ENCODE measurements at places on chromosomes 16 and 17.
A peak's percentile ranks its signal among the peaks of the same experiment; 100 is the strongest.

DNA sequence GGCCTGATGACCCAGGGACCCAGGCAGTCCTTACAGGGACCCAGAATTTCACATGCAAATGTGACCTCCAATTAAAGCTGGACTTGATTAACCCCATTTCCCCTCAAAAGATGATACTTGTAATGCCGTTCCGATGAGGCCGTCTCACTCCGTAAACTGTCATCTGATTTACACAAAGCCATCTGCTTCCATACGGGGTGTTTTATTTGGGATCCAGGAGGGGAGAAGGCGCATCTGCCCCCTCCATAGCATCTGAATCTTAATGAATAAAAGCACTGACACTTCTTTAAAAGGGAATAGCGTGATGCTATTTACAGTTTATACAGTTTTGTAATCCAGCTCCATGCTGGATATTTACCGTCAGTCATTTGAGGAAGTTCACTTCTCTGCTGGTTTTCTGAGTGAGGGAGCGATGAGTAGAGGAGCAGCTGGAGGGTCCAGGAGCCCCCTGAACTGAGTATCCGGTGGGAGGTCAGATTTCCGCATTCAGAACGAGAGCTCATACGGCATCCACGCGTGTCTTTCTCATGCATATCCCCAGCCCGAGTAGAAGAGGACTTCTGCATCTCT, 452.7 kb downstream of the WWOX start:
- DNase-seq, result no peak

- DNase-seq, result no peak
Measured at GRCh38 chr16:74577882-74578366, 29.0 kb downstream of the GLG1 start.

DNA sequence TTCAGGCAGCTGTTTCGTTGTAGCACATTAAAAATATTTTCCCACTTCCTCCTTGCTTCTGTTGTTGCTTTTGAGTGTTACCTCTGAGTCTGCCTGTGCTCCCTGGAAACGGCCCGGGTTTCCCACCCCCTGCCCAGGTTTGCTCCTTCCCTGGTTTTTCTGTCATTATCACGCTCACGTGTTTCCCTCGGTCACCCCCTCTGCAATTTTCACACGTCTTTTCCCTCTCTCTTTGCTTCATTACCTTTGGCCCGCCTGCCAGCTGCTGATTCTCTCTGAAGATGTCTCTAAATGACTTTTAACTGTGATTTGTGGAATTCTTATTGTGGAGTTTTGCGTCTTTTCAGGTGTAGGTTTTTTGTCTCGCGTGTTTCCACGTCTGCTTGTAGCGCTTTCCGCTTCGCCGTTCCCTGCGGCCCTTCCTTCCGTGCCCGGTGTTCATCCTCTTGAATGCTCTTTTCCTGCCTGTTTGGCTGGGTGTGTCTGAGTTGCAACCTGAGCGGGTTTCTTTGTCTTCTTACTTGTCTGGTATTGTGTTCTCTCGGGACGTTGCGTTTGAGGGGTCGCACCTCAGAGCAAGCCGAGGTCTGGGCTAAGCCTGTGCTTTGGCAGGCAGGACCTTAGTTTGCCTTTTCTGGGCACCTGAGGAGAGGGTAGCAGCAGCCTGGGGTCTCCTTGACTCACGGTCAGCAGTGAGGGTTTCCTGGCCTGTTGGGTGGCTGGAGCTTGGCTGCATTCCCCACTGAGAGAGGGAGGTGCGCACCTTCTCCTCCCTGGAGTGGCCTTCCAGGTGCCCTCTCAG, 96.3 kb upstream of the ZNF750 start:
- DNase-seq, result no peak

GRCh38 chr17:62008294-62008693, 56.8 kb downstream of the MED13 start:
- no peak for DNase-seq

GRCh38 chr17:21248500-21248899, 4.7 kb downstream of the NATD1 start:
- no peak for DNase-seq

DNA sequence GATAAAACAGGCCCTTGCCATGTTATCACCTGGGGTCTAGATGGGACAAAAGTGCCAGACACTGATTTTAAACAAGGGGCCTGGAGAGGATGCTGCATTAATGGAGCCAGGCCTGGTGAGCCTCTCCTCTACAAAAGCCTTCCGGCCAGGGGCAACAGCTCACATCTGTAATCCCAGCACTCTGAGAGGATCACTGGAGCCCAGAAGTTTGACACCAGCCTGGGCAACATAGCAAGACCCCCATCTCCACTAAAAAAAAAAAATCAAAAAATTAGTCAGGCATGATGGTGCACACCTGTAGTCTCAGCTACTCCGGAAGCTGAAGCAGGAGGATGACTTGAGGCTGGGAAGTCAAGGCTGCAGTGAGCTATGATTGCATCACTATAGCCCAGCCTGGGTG, 3.5 kb downstream of the GINS2 start:
- DNase-seq, result no peak

- DNase-seq, result no peak
Measured at GRCh38 chr16:11833951-11834695, 17.2 kb downstream of the RSL1D1 start.

DNA sequence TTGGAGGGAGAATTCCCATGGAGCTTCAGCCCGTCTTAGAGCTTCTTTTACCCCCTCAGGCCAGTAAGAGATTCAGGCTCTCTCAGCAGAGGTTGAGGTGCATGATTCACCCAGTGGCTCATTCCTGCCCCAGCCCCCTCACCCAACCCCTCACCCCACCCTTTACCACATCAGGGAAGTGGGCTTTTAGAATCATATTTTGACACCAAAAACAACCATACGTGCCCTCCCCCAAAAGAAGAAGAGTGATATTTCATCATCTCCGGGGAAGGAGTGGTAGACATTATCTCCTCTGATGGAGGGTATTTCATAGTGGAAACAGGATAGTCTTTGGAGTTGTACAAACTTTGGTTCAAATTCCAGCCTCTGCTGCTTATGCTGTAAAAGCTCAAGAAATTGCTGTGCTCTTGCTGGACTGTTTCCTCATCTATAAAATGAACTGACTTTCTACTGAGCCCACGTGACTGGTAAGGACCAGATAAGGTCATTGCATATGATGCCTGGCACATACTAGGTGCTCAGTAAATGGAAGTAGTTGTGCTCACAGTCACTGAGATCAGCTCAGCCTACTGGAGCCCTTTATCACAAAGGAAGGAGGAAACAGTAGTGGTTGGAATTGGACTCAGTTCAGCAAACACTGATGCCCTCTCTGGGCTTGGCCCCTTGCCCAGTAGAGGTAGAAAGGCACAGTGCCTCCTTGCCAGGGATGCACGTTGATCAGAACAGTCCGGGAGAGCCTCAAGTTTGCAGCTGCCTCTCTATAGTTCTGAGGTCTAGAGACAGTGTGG, 18.3 kb upstream of the CCL5 start:
- DNase-seq, result peak; percentile 39

DNA sequence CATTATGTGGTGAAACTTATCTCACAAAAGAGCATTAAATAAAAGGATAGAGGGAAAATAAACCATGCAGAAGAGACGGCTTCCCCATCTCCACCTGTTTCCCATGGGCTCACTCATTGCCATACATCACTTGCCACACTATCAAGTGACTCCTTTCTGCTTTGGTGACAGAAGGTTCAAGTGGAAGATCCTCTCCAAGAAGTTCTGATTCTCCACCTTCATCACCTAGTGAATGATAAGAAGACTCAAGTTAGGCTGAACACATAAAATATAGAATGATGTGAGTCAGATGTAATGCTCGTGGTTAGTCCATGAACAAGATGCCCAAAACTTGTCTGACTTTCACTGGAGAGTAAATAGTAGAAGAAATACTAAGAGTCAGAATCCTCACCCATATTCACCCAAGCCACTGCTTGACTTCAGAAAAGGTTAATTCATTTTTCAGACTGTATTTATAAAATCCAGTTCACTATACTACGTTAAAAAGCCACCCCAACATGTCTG, 100.1 kb upstream of the TOB1 start:
- no peak for DNase-seq

DNA sequence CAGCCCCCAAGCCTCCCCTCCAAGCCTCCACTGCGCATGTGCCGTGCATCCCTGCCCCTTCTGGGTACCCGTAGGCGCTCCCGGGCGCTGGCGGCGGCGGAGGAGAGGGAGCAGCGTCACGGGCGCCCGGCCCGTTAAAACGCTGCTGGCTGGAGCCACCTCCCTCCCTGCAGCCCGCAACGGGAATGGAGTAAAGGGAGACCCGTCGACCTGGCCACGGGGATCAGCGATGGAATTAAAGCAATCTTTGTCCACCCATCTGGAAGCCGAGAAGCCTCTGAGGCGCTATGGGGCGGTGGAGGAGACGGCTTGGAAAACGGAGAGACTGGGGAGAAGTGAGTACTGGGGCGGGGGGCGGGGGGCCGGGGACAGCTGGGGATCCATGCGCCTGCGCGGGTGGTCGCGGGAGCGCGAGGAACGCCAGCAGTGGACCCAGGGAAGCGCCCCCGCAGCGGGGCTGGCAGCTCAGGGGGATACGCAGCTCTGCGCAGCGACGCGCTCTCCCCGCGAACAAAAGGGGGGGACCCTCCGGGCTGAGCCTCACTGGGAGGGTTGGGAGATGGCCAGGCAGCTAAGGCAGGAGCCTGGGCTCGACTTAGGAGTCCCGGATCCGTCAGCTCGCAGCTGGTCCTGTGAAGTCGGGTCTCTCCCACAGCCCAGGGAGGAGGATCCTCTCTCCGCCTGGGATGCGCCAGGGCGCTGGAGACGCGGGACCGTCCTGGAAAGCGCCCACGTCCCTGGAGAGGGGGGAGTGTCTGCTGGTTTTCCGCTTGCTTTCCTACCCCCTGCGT, at the start of gene BMERB1:
Gene BMERB1, plus strand, starts transcription at position 164 of the 791 bp plus-strand sequence. Its CDS starts 66 bp downstream, at position 230.
- DNase-seq, result peak; percentile 85

- DNase-seq, result no peak
Measured at GRCh38 chr17:40535924-40536294, 29.4 kb downstream of the CCR7 start.

GRCh38 chr16:85657996-85658395, 30.8 kb downstream of the GINS2 start:
- DNase-seq, result no peak

DNA sequence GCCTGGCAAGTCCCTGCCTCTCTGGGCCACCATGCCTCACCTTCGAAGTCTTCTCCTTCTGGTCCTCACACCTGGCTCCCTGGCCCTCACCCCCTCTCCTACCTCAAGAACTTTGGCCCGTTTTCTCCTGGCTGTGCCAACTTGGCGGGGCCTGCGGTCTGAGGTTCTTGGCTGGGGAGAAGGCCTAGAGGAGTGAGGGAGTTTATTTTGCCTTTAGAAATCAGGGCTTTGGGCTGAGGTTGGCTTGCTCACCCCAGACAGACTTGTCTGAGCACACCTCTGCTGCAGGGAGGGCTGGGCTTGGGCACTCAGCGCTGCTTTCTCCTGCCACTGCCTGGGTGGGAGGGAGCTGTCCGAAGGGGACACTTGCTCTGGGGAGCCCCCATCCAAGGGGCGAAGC, 23.3 kb upstream of the TAC4 start:
- DNase-seq, result no peak

GRCh38 chr16:74480150-74481029, 59.1 kb upstream of the CLEC18B start:
- DNase-seq, result no peak
